Liver (tissue), 10 donors: ENCODE measurements at places on chromosomes 11 and 22.

GRCh38 chr22:44986926-44987325, 22.9 kb downstream of the PHF21B start:
- no peak for DNase-seq
- H3K4me1 ChIP-seq, result no peaks in the 10 kb centered on the region
- H3K27me3 ChIP-seq, result peaks cover 2% of the 10 kb centered on the region
- no peaks in the 10 kb centered on the region for H3K36me3 ChIP-seq

DNA sequence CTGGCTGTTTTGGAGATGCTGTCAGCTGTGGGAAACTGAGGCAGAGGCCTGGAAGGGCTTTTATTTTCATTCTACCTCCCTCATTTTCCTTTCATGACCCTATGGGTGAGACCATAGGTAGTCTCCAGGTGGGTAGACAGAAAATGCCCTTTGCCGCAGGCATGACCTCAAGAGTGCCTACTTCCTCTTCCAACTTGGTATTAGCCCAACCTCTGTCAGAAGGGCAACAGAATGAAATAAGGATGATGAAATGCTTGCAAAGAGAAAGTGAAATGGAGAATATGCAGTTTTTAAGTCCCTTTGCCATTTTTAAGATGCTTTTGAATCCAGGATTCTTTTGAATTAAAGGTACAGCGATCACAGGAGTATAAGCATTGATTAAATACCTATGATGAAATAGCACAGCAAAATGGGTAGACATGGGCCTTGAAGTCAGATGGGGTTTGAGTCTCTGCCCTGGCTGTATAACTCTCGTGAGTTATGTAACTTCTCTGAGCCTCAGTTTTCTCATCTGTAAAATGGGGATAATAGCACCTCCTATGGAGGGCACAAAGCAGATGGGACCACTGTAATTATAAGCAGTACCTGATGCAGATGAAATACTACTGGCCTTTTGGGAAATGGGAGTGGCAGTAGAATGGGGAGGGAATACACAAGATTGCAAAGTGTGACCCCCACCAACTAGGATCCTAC, 3.7 kb downstream of the ASPHD2 start:
- H3K4me1 ChIP-seq, result peaks cover 7% of the 10 kb centered on the region
- no peak for DNase-seq
- no peak overlapping the region for H3K27ac ChIP-seq
- no peaks in the 10 kb centered on the region for H3K36me3 ChIP-seq
- H3K4me3 ChIP-seq, result no peak overlapping the region

- H3K27ac ChIP-seq, result no peak overlapping the region
- no peak overlapping the region for H3K4me3 ChIP-seq
- DNase-seq, result no peak
- no peaks in the 10 kb centered on the region for H3K4me1 ChIP-seq
- H3K27me3 ChIP-seq, result no peaks in the 10 kb centered on the region
Observed at GRCh38 chr11:115042002-115042401, 363.7 kb downstream of the NXPE2 start.

DNA sequence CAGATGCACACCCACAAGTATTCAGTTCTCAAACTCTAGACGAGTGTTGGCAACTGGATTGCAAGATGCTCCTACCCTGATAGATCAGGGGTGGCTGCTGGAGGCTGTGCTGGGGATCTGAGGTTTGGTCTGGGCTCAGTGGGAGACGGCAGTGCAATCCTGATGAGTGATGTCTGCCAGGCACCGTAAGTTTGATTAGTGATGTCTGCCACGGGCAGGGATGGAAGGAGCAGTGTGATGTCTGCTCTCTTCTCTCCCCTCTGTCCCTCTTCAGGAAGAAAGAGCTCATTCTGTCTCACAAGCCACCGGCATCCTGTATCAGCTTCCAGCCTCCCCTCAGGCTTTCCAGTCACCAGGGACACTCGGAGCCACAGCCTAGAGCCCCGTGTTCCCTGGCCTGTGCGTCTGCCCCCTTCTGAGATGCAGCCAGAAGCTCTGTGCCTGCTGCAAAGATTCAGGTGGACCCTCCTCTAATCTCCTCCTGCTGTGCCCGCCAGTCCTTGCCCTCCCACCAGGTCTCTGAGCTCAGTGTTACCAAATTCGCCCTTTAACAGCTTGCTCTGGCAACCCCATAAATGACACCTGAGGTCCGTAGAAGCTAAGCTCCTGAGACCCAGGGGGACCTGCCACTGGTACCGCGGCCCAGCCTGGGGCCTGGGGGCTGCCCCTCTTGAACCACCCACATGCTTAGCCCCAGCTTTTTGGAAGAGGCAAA, 19.9 kb downstream of the TP53I11 start:
- H3K4me3 ChIP-seq, result no peak overlapping the region
- H3K4me1 ChIP-seq, result no peaks in the 10 kb centered on the region
- no peaks in the 10 kb centered on the region for H3K27me3 ChIP-seq
- no peaks in the 10 kb centered on the region for H3K36me3 ChIP-seq

DNA sequence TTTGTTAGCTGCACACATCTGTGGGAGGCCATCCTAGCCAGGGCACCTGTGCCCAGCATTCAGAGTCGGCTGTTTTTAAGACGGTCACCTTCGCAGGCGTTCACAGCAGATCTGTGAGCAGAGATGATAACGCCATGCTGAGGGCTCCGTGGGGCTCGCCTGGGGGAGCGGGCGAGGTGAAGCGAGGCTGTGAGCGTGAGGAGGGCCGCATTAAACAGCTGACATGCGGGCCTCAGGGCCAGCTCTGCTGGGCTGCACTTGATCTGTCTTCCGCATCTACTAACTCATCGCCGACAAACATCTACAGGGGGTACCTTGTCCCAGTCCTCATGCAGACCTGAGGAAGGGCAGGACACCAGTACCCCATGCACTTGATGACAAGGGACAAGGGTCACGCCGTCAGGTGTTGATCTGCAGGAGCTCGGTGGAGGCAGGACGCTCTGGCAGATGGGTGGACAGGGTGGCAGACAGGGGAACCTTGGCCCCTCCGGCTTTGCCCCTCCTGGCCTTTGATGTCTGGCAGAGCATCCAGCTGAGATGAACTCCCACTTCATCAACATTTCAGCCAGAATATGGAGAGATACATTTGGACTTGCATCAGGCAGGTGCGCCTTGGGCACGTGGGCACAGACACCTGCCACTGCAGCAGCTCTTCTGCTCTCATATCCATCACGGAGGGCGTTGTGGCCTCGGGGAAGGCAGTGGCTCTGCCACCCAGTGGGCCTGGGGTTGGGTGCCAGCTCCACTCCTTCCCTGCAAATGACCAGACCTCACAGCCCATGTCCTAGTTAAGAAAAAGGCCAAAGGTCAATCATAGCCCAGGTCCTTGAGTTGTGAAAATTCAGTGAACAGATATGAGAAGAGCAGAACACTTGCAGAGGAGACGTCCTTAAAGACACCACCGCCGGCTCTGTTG, 822.9 kb downstream of the BRD1 start:
- no peak overlapping the region for H3K27ac ChIP-seq
- DNase-seq, result peak; percentile 17
- H3K36me3 ChIP-seq, result no peaks in the 10 kb centered on the region

DNA sequence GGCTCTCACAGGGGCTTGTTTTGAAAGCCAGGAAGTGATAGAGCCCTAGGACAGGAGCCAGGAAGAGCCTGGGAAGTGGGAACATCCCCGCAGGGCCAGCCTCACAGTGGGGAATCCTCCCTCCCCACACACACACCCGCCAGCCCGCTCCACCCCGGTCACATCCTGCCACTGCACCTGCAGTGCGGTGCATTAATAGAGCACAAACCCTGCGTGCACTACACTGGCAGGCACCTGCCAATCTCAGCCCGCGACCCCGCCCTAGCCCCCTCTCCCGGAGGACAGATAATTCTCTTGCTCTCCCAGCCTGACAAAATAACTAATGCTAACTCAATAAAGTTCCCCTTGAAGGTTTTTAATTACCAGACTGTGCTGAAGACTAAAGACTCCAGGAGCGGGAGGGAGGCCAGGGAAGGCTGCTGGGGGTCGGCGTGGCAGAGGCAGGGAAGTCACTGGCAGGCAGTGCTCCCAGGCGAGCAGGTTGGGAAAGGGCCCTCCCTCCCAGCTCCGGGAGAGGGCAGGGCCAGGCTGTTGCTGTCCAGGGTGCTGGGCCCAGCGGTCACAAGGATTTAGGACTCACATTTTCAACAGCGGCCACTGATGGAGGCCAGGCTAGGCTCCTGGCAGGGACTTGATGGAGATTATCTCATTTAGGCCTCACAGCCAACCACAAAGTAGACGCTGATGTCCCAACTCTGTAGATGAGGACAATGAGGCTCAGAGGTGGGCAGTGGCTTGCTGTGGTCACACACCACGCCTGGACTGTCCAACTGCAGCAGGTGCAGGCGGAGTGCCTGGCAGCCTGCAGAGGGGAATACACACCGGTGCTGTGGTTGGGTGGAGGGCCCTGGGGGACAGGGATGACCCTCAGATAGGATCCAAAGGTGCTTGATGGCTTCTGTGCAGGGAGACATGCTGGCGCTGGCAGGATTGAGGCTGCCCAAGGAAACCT, 23.9 kb upstream of the TCF20 start:
- no peak overlapping the region for H3K4me3 ChIP-seq
- H3K4me1 ChIP-seq, result no peaks in the 10 kb centered on the region
- no peaks in the 10 kb centered on the region for H3K36me3 ChIP-seq
- DNase-seq, result peak; percentile 50
- no peak overlapping the region for H3K27ac ChIP-seq

DNA sequence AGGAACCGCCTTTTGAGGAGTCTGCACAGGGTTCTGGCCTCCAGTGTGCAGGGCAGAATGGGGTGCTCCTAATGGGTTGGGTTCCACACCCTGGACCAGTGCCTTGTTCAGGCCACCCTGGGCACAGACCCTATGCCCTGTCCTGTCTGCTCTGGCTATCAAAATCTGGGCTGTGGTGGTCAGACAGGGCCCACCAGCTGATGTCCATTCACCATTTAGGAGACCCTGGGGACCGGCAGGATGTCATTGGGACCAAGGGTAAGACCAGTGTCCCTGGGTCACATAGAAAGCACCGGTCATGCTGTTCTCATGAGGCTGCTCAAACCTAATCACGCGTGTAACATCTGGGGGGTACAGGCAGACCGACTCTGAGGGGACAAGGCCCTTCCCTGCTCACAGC, 37.3 kb downstream of the PARVG start:
- no peak overlapping the region for H3K27ac ChIP-seq
- no peak for DNase-seq
- H3K36me3 ChIP-seq, result no peaks in the 10 kb centered on the region

- no peak overlapping the region for H3K27ac ChIP-seq
- no peak overlapping the region for H3K4me3 ChIP-seq
- H3K27me3 ChIP-seq, result no peaks in the 10 kb centered on the region
- H3K36me3 ChIP-seq, result no peaks in the 10 kb centered on the region
- H3K4me1 ChIP-seq, result no peaks in the 10 kb centered on the region
Observed at GRCh38 chr11:23944923-23945322, 551.9 kb upstream of the LUZP2 start.

- H3K4me3 ChIP-seq, result no peak overlapping the region
- no peaks in the 10 kb centered on the region for H3K27me3 ChIP-seq
- DNase-seq, result no peak
- H3K4me1 ChIP-seq, result no peaks in the 10 kb centered on the region
- no peak overlapping the region for H3K27ac ChIP-seq
- H3K36me3 ChIP-seq, result no peaks in the 10 kb centered on the region
Observed at GRCh38 chr11:111531687-111532364, 8.7 kb upstream of the LAYN start.

- H3K27me3 ChIP-seq, result no peaks in the 10 kb centered on the region
- peaks cover 14% of the 10 kb centered on the region for H3K4me1 ChIP-seq
- DNase-seq, result peak; percentile 60
- H3K27ac ChIP-seq, result peak overlapping the region; percentile 99
- no peak overlapping the region for H3K4me3 ChIP-seq
- H3K36me3 ChIP-seq, result no peaks in the 10 kb centered on the region
Observed at GRCh38 chr22:45246060-45246985, 5.6 kb upstream of the KIAA0930 start.

GRCh38 chr22:17303441-17303839, 65.8 kb upstream of the CECR2 start:
- peaks cover 8% of the 10 kb centered on the region for H3K4me1 ChIP-seq
- DNase-seq, result no peak
- H3K4me3 ChIP-seq, result no peak overlapping the region
- H3K27me3 ChIP-seq, result no peaks in the 10 kb centered on the region

DNA sequence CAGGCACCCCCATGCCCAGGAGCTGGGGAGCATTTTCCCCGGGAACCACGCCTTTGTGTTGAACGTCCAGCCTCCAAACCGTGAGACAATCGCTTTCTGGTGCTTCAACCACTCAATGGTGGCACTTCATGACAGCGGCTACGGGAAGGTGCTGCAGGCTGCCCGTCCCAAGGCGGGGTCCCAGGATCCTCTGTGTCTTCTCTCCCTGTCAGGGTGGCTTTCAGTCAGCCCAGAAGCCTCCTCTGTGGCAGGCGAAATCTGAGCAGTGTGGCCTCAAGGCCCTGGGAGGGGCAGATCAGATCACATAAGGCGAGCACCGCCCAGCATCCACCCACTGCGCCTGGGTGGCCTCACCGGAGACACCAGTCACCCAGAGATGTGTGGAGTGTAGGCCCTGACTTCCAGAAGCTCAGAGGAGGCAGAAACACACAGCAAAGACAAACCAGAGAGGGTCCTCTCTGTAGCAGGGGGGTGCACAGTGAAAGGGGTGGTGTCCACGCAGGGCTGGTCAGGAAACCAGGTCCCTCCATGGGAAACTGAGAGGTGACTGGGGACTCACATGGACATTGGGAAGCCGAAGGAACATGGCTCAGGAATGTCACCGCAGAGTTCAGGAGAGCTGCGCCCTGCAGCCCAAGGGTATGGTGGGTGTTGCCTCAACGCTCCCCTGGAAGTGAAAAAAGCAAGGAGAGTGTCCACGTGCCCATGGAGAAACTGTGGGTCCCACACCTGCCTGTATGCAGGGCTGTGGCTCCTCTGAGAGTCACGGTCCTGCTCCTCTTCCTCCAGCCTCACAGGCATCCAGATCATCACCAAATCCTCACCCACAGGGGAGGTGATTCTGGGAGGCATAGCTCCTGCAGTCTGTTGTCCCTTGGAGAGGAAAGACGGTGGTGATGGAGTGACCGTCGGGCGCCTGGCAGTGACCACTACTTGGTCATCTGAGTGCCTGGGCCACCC, 1420.7 kb downstream of the TBC1D22A start:
- no peak overlapping the region for H3K27ac ChIP-seq
- peak; percentile 24 for DNase-seq
- H3K4me1 ChIP-seq, result no peaks in the 10 kb centered on the region
- no peak overlapping the region for H3K4me3 ChIP-seq

- H3K36me3 ChIP-seq, result no peaks in the 10 kb centered on the region
- H3K27ac ChIP-seq, result no peak overlapping the region
- H3K4me1 ChIP-seq, result no peaks in the 10 kb centered on the region
- H3K4me3 ChIP-seq, result no peak overlapping the region
- no peaks in the 10 kb centered on the region for H3K27me3 ChIP-seq
Observed at GRCh38 chr11:114478768-114479167, 39.5 kb downstream of the REXO2 start.

DNA sequence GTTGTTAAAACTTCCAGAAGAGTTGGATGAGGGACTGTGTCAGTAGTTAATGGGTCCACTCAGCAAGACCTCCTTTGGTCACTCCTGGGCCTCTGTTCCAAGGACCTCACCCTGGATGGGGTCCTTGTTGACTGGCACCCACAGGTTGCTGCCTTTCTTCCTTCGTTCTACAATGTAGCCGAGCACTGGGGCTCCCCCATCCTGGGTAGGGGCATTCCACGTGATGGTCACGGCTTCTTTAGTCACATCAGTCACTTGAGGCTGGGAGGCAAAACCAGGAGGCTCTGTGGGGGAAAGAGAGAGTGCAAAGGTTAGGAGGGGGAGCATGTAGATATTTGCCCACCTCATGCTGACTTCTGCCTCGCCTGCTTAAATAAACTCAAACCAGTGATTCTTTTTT, 12.0 kb downstream of the TMEM86A start:
- DNase-seq, result no peak
- H3K4me1 ChIP-seq, result peaks cover 5% of the 10 kb centered on the region
- H3K4me3 ChIP-seq, result no peak overlapping the region
- no peaks in the 10 kb centered on the region for H3K27me3 ChIP-seq
- no peak overlapping the region for H3K27ac ChIP-seq
